ENCODE measurements at places on chromosomes 2 and 18.

- DNase-seq = peak; percentile 95
These were observed 622.5 kb downstream of the RNF144A start for GRCh38 chr2:7539760-7540159.

GRCh38 chr18:74146756-74147155 lies 878 bp downstream of the FBXO15 start:
- peak; percentile 50 for DNase-seq

DNA sequence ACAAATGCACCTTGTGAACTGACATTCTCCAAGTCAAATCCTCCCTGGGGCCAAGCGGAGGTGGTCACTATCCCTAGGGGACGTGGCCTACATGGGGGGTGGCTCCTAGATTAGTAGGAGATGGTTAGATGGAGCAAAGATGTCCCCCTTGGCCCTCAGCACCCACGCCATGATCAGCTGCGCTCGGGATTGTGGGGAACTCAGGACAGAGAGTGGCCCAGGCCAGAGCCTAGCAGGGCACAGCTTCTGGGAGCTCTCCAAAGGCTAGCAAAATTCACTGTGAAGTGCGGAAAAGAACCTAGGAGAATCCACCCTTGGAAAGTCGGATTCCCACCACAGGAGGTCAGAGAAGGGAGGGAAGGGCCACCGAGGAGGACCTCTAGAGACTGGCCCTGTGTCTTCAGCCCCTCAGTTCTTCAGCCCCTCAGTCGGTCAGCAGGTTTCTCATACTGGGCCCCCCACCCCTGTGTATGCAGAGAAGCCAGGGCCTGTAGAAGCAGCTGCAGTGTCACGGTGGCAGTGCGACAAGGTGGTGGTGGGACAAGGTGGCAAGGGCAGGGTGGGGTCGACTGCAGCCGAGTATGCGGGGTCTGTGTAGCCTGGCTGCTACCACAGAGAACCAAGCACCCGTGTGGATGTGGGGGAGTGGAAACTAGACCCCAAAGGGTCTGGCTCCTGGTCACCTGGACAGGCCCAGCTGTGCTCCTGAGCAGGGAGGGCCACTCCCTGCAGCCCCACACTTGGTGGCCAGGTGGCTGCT lies 18.4 kb downstream of the GPR55 start:
- DNase-seq = no peak

- no peak for DNase-seq
These were observed 186.6 kb downstream of the NOL4 start for GRCh38 chr18:34038086-34038485.

DNA sequence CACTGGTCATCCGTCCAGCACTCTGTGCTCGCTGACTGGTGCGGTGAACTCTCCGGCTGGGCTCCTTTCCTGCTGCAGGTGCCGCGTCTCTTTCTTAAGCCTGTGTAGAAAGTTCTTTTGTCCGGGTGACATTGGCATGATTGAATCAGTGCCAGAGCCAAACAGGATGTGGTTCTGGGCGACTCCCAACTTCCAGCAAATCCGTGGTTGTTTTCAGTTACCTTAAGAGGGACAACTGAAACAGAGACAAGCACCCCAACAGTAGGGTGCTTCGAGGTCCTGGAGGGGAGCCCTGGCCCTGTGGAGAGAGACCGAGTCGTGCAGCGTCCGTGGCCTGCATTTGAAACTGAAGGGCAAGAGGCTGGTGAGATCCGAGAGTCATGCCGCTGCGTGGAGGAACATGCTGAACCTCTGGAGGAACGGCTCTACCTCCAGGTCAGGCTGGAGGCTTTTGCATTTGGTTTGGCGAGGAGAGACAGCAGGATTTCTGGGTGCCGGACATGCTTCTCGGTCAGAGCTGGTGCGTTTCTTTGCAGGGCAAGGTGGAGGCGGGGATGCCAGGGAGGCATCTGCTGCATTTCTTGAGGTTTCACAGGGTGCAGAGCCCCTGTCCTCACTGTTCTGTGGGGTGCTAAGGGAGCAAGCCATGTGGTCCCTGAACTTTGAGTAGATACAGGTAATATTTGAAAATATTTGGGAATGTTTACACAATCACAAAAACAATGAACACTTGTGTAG lies 26.8 kb downstream of the SH3BP4 start:
- DNase-seq = no peak

- no peak for DNase-seq
These were observed 15.9 kb downstream of the DYM start for GRCh38 chr18:49444581-49444980.

DNA sequence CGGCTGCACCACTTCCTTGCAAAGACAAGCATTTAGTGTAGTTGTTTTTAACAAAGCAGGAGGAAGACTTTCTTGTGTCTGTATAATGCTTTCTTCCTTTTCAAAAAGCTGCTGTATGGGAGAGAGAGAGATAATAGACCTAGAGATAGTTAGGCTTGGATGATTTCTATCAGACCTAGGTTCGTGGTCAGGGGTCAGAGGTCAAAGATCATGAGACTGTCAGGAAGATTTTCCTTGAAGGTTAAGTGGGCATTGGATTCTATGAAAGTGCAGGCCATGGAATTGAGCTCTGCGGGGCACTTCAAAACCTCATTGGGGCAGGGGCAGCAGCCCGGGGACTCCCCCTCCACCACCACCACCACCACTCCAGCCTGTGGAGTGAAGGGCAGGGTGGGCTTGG lies 164.6 kb downstream of the CTIF start:
- no peak for DNase-seq

GRCh38 chr2:231709981-231710798 lies 1.9 kb downstream of the PTMA start:
- DNase-seq = no peak

GRCh38 chr2:108641756-108642155 lies 77.5 kb upstream of the RANBP2 start:
- DNase-seq = no peak

DNA sequence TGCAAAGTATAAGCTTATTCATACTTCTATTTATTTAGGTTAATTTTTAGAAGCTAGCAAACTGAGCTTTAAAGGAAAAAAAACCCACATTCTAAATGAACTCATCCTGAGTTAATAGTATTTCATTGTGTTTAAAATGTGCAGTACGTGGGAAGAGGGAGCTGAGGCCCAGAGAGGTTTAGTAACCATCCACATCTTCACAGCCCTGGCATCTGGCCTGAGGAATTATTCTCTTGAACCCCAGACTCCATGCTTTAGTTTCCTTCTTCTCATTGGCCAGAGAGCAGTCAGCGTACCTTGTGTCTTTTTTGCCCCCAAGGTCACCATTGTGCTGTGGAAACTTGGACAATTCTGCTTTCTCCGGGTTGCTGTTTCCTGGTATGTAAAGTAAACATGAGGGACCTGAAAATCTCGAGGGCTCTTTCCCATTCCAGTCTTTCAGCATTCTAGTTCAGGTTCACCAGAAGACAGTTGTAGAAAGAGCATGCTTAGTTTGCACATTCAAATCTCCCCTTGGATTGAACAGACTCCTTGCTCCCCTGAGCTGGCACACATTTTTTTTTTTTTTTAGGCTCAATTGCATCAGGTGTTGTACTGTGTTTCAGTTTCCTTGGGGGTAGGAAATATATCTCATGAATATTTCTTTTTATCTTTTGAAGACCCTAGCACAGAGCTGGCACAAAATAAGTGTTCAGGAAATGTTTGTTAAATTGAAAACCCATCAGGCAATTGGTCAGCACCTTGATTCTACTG lies 81.4 kb downstream of the MYCN start:
- DNase-seq = no peak

GRCh38 chr2:81589406-81589805 lies 1284.9 kb upstream of the LRRTM1 start:
- DNase-seq = no peak

DNA sequence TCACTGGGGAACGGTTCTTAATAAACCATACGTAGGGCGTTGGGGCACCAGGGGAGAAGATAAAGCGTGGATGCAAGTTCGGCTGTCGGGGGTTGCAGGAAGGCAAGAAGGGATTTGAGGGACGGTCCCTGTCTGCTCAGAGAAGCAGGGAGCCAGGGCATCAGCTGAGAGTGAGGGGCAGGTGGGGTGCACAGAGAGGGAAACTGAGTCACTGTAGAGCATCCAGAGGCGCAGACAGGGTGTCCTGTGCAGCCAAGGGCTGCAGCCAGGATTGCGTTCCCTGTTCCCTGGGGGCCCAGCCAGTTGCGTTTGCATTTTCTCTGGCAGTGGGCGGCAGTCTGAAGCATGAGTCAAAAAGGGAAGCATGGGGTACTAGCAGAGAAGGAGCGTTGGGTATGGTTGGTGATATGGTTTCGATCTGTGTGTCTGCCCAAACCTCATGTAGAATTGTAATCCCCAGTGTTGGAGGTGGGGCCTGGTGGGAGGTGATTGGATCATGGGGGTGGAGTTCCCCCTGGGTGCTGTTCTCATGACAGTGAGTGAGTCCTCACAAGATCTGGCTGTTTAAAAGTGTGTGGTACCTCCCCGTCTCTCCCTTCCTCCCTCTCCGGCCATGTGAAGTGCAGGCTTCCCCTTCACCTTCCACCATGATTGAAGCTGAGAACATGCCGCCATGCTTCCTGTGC lies 202.9 kb downstream of the NDUFA10 start:
- DNase-seq = no peak

Measured in non-pigmented ciliary epithelial cell (primary cell).